Mucosa of descending colon (tissue), 3 donors: ENCODE measurements at places on chromosomes 3 and 15. TPM values are rescaled to one million over a fixed set of nuclear protein-coding genes. Genes with fewer than 3 reads are reported as not detected.

MORC1 gene
- total RNA-seq: not detected

TADA3 gene
- total RNA-seq: 63.0 TPM

GRCh38 chr3:111434941-111435622, 106.9 kb upstream of the CD96 start:
- no peak for DNase-seq

DNA sequence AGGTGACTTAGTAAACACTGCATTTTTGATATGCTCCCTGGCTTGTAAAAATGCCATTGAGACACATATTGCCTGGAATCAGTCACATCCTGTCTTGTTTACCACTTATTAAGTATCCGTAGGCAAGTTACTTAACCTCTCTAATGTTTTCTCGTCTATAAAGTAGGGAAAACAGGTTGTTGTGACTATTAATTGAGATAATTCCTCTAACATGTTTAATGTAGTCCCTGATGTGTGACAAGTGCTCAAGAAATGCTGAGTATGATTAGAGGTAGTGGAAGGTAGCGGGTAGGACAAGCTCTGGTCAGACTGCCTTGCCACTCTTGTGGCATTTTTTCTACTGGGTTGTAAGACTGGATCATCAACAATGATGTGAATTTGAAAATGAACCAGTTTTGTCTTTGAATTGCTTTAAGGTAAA, 54.1 kb downstream of the NFKBIZ start:
- no peak for DNase-seq

CCR8 gene
- not detected for total RNA-seq

- DNase-seq: no peak
Observed at GRCh38 chr3:46516521-46516920, 18.7 kb downstream of the RTP3 start.

DNA sequence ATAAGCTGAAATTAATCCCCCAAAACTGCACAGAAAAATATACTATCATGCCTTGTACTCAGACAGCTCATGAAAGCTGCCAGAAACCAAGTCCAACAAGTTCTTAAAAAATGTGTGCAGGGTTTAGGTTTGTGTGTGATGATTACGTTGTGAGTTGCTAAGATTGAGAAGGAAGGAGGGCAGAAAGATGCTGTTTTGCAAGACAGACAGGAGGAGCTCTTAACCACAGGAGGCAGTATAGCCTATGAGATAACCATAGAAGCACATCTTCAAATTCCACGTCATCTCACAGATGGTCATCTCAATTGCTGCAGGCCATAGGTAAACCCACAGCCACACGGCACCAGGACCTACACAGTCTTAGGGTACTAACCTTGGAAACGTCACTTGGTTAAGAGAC, 191.9 kb downstream of the STT3B start:
- DNase-seq: no peak

- no peak for DNase-seq
Observed at GRCh38 chr3:57155310-57155643, 9.9 kb downstream of the IL17RD start.

DNA sequence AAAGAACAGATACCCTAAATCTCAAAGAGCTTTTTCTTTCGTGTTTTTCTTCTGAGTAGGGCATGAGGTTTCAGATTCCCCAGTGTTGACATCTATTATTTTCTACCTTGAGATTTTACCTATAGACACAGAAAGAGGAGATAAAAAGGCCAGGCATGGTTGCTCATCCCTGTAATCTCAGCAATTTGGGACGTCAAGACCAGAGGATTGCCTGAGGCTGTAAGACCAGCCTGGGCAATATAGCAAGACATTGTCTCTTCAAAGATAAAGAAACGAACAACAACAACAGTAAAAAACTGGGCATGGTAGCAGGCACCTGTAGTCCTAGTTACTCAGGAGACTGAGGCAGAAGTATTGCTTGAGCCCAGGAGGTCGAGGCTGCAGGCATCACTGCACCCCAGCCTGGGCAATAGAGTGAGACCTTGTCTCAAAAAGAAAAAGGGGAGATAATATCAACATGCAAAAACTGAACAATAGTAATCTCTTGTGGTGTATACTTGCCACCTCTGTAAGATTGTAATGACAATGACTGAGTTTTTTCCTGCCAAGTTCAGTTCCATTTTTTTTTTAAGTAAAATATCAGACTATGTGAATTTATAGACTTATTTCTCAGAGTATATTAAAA, 71.3 kb downstream of the MBNL1 start:
- DNase-seq: no peak

- DNase-seq: no peak
Observed at GRCh38 chr3:125442506-125442905, 67.4 kb upstream of the ZNF148 start.

DNA sequence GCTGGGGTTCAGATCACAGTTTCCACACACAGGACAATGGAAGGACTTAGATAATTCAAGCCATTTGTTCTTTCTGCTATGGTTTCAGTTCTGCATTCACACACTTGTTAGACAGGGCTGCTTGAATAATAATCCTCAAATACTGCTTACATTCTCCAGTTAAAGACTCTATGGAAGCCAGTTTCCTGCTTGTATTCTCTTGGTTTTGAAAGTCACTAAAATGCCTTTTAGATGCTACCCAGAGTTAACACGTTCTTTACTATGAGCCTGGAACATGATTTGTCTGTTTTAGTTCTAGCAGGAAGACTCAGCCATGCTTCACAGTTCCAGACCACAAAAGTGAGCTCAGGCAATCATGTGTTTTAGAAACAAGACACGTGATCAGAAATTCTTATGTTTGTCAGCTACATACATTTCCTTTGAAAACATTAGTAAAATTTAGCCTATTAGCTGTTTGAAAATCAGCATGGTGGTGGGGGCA, 152.4 kb downstream of the LEKR1 start:
- no peak for DNase-seq

- no peak for DNase-seq
Observed at GRCh38 chr15:32041294-32041693, 11.0 kb downstream of the CHRNA7 start.

GRCh38 chr15:28098766-28099554, at the start of gene OCA2:
Gene OCA2 (minus strand): TSS chr15:28099315. CDS start chr15:28081874, 17,441 bp downstream.
- DNase-seq: no peak

GRCh38 chr3:146218880-146219866, 31.7 kb downstream of the PLSCR4 start:
- DNase-seq: peak; percentile 33

KY gene
- total RNA-seq: 0.14 TPM

DPPA4 gene
- not detected for total RNA-seq

GRCh38 chr3:194861375-194861774, 175.7 kb downstream of the FAM43A start:
- no peak for DNase-seq

DNA sequence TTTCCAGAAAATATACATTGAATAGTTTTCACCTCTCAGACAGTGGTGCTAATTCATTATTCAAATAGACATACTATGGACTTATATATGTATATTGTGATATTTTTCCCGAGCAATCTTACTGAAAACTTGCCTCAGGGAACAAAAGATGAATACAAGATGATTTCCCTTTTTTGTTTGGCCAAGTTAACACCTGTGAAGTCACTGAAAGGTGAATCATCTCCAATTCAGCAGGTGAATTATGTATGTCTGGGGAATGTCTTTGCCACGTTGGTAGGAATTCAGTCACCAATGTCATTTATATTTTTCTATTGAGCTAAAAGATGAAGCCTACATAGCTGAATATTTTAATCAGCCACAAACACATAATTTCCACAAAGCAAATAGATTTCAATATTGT, 88.2 kb downstream of the GPR156 start:
- no peak for DNase-seq

DNA sequence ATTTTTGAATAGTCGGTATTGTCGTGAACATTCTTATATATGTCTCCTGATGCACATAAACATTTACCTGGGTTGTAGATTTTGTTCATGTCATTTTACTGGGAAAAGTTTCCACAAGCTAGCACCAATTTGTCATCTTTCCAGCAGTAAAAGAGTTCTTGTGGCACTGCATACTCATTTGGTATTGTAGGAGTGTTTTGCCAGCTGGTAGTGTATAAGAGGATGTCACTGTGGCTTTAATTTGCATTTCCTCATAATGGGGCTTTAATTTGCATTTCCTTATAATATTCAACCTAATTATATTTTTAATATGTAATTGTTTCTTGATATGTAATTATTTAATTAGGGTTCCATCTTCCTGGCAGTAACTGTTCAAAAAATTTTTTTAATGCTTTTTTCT, 21.2 kb upstream of the TNFSF10 start:
- DNase-seq: no peak

TEX55 gene
- total RNA-seq: not detected

DNA sequence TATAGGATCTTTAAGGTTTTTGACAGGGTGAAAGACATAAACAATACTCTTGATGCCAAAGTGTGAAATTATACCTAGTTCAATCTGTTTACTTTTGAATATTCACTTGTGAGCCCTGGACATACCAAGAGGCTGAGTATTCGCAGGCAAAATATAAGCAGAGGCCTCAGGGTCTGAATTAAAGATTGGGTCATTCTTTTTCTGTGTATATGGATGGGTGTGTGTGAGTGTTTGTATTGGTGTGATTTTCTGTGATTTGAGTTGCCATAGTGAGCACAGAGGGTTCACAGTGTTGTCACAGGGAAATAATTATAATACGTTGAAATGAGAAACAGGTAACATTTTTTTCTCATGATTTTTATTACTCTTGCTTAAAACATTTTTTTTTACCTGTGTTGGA, 770.7 kb upstream of the ALCAM start:
- no peak for DNase-seq

DNA sequence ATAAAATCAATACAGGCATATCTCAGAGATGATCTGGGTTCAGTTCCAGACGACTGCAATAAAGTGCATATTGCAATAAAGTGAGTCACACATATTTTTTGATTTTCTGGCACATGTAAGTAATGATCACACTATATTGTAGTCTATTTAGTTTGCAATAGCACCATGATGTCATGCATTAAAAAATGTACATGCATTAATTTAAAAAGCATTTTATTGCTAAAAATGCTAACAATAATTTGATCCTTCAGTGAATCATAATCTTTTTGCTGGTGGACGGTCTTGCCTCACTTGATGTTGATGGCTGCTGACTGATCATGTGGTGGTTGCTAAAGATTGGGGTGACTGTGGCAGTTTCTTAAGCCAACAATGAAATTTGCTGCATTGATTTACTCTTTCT, 511.1 kb downstream of the OTOL1 start:
- DNase-seq: no peak

TLR9 gene
- 0.77 TPM for total RNA-seq

GRCh38 chr3:151107701-151108100, 22.2 kb downstream of the MED12L start:
- DNase-seq: no peak

DNA sequence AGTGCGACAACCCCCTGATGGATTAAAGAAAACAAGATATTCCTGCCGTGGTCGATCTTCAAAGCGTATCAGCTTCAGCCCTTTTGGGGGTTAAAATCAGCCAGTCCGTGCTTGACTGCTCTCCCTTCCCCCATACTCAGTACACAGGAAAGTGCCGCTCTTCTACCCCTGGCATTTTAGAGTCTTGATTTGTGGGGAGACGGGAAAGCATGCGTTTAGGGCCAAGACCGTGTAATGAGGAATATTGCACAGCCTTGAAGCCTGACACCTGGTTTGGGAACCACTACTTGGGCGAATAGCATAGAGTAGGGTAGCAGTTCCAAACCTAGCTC, 540 bp upstream of the EDC3 start:
- no peak for DNase-seq

DNA sequence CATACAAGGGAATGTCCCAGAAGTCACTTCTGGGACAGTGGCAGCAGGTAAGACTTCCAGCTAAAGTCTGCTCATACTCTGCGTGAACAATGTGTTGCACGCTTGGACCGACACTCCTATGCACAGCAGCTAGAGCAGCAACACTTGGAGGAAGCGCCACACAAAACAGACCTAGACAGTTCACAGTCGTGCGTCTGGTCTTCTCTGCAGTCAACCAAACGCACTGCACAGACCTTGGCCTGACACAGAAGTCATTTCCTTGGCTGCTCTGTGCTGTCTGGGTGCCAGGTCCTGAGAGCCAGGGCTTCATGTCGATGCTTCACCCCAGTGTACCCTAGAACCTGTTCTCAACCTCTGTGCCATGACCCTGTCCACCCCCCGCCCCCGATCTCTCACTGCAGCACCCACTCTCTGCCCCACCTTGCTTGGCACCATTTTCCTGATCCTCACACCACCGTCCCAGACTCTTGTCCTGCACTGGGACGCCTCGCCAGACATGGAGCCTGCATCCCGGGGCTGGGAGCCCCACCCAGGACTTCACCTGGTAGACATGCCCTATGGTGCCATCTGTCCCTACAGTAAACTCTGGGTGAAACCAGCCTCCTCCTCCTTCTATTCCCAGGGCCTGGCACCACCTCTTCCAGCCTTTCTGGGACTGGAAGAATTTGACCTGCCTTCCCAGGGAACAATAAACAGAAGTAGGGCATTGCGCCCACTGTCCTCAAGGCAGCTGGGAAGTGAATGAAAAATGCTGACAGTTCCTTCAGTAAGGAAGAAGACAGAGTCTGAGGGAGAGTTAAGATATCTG, 3.1 kb downstream of the ATP10A start:
- no peak for DNase-seq

- no peak for DNase-seq
Observed at GRCh38 chr3:32325927-32326326, 65.7 kb upstream of the CMTM7 start.

DNA sequence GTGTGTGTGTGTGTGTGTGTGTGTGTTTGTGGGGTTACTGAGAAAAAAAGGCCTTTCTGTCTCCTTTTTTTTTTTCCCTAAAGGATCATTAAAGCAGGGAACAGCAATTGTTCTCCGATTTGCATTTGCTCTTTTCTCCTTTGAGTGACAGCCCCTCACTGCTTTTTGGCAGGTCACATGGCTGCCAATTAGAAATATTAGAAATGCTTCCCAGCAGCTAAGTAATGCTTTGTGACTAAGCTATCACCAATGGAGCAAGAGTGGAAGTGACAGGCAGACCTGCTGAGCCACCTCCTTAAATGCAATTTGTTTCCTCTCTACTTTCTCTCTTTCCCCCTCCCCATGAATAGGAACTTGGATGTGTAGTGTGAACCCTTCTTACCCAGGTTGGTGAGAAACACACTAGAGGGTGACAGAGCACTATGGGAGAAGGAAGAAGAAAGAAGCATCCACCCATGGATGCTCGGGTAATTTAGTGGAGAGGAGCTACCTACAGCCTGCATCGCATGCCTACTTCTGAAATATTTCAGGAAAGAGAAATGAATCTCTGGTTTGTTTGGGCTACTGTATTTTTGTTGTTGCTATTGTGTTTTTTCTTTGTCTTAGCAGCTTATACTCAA, 165.2 kb upstream of the PDZRN3 start:
- no peak for DNase-seq

- no peak for DNase-seq
Observed at GRCh38 chr15:39939487-39940452, 5.9 kb downstream of the EIF2AK4 start.
